HCT116 (cell line): ENCODE measurements at places on chromosomes 11 and 22. TPM values are rescaled to one million over a fixed set of nuclear protein-coding genes. Genes with fewer than 3 reads are reported as not detected.

USH1C gene
- 13.4 TPM for total RNA-seq

DNA sequence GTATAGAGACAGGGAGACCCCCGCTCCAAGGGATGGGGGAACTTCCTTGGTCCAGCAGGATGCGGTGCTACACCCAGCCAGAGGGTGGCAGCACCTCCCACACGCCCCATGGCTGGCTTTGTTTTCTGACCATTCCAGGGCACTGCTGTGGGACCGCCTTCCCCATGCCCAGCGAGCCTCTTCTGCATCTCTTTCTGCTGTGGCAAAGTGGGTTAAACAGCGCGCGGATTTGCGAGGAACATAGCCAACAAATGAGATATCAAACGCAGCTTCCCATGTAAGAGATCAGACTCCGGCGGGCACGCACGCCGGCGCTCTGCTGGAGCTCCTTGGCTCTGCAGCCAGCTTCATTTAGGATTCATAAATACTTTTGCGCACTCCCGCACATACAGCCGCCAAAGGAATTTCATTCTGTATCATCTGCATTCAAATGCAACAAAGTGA is 485.8 kb upstream of the CADM1 start:
- no peak for DNase-seq
- no peak overlapping the region for H3K27ac ChIP-seq
- H3K4me3 ChIP-seq, result no peak overlapping the region
- H3K36me3 ChIP-seq, result no peaks in the 10 kb centered on the region
- H3K27me3 ChIP-seq, result no peaks in the 10 kb centered on the region

- no peak overlapping the region for H3K27ac ChIP-seq
- DNase-seq, result no peak
- no peaks in the 10 kb centered on the region for H3K27me3 ChIP-seq
Observed at GRCh38 chr11:65630215-65630614, 7.7 kb upstream of the SIPA1 start.

DNA sequence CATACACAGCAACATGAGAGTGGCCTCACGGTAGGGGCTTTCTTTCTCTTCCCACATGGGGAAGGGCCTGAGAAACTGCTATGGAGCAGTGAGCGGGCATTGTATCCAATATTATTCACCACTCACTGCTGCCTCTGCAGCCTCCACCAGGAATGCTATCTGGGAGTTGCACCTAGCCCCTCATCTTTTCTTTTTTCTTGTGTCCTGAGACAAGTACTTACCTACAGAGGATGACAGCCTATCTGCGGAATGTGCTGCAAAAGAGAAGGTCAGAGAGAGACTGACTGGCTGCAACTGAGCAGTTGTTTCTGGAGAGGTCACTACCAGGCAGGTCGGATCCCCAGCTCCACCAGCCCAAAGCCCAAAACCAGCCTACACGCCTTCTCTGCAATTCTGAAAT is 52.1 kb upstream of the HTATIP2 start:
- H3K27me3 ChIP-seq, result peaks cover 20% of the 10 kb centered on the region
- no peak for DNase-seq
- H3K4me3 ChIP-seq, result no peak overlapping the region

DNA sequence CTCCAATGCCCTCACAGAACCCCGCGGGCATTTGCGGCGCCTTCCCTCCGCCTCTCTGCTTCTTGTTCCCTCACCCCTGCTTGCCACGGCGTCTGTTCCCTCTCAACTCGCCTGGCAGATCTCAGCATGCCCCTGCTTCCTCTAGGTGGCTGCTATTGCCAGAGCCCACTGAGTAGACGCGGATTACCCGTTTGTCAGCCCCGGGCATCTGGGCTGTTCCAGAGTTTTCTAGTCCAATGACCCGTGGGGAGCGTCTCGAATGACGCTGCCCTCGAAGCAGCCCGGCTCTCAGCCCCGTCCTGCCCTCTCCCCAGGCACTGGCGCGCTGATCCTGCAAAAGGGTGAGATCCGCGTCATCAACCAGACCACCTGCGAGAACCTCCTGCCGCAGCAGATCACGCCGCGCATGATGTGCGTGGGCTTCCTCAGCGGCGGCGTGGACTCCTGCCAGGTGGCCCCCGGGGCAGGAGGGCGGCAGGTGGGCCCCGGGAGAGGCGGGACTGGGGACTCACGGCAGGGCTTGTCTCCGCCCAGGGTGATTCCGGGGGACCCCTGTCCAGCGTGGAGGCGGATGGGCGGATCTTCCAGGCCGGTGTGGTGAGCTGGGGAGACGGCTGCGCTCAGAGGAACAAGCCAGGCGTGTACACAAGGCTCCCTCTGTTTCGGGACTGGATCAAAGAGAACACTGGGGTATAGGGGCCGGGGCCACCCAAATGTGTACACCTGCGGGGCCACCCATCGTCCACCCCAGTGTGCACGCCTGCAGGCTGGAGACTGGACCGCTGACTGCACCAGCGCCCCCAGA is 49.7 kb downstream of the ST14 start:
- no peak overlapping the region for H3K27ac ChIP-seq
- no peak overlapping the region for H3K4me3 ChIP-seq
- peaks cover 6% of the 10 kb centered on the region; the same call in 1 of the 2 replicates for H3K4me1 ChIP-seq
- no peak for DNase-seq
- H3K27me3 ChIP-seq, result no peaks in the 10 kb centered on the region
- 0 out of 2 replicates have a peak, but pooled peaks cover 4% of the 10 kb centered on the region for H3K36me3 ChIP-seq

BACE1 gene
- total RNA-seq, result 8.5 TPM

GRCh38 chr11:45224766-45225165 is 61.4 kb downstream of the SYT13 start:
- no peak overlapping the region for H3K4me3 ChIP-seq
- H3K4me1 ChIP-seq, result no peaks in the 10 kb centered on the region
- no peaks in the 10 kb centered on the region for H3K27me3 ChIP-seq
- no peaks in the 10 kb centered on the region for H3K36me3 ChIP-seq
- no peak for DNase-seq

GRCh38 chr11:99268886-99269285 is 248.1 kb downstream of the CNTN5 start:
- DNase-seq, result no peak
- H3K27ac ChIP-seq, result no peak overlapping the region
- H3K36me3 ChIP-seq, result no peaks in the 10 kb centered on the region
- no peaks in the 10 kb centered on the region for H3K4me1 ChIP-seq
- no peak overlapping the region for H3K4me3 ChIP-seq

GRCh38 chr11:12962306-12962705 is 46.8 kb upstream of the RASSF10 start:
- peaks cover 7% of the 10 kb centered on the region; the same call in 1 of the 2 replicates for H3K4me1 ChIP-seq
- H3K36me3 ChIP-seq, result no peaks in the 10 kb centered on the region
- H3K27ac ChIP-seq, result no peak overlapping the region
- no peak for DNase-seq
- H3K4me3 ChIP-seq, result no peak overlapping the region

DNA sequence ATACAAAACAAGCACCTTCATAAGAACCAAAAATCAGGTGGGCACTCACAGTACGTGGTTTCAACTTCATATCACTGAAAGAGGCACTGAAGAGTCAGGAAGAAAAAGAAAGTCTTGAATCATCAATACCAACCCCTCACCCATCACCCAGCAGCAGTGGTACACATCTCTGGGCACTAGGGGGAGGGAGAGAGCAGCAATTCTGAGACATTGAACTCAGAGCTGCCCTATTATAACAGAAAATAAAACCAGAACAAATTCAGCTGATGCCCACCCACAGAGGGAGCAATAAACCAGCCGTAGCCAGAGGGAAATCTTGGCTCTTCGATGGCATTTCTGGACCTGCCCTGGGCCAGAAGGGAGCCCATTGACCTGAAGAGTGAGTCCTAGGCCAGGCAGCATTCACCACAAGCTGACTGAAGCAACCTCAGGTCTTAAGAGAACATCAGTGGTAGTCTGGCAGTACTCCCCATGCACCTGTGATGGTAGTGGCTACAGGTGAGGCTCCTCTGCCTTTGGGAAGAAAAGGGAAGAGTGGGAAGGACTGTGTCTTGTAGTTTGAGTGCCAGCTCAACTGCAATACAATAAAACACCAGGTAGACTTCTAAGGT is 42.2 kb upstream of the FAM181B start:
- DNase-seq, result peak; percentile 36
- no peaks in the 10 kb centered on the region for H3K4me1 ChIP-seq
- H3K27me3 ChIP-seq, result peaks cover 5% of the 10 kb centered on the region; the same call in 1 of the 2 replicates
- H3K36me3 ChIP-seq, result no peaks in the 10 kb centered on the region

GRCh38 chr11:103091064-103091800 is 728 bp downstream of the DCUN1D5 start:
- H3K4me3 ChIP-seq, result peak overlapping the region; percentile 92
- H3K36me3 ChIP-seq, result peaks cover 16% of the 10 kb centered on the region; the same call in 1 of the 2 replicates
- DNase-seq, result no peak
- no peaks in the 10 kb centered on the region for H3K27me3 ChIP-seq
- H3K27ac ChIP-seq, result peak overlapping the region; percentile 81

GRCh38 chr11:17428925-17429324 is 40.5 kb upstream of the KCNJ11 start:
- no peak for DNase-seq
- H3K36me3 ChIP-seq, result no peaks in the 10 kb centered on the region
- H3K27me3 ChIP-seq, result no peaks in the 10 kb centered on the region
- no peaks in the 10 kb centered on the region for H3K4me1 ChIP-seq
- H3K4me3 ChIP-seq, result no peak overlapping the region
- no peak overlapping the region for H3K27ac ChIP-seq
